ENCODE measurements at places on chromosomes 1 and 21.

- DNase-seq: no peak
Measured at GRCh38 chr1:222224636-222225315, 323.1 kb downstream of the HHIPL2 start.

- DNase-seq: no peak
Measured at GRCh38 chr1:93078638-93078985, 471 bp upstream of the MTF2 start.

DNA sequence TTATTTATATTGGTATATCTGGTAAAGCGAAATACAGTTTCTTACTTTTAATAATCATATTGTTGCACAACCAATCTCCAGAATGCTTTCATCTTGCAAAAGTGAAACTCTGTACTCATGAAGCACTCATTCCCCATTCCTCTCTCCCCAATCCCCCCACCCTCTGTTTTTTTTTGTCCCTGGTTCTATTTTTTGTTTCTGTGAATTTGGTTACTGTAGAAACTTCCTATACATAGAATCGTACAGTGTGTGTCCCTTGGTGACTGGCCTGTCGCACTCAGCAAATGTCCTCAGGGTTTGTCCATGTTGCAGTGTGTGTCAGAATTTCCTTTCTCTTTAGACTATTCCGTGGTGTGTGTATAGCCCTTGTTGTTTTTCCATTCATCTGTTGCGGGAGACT, 7.9 kb upstream of the NLRP3 start:
- no peak for DNase-seq

- no peak for DNase-seq
Measured at GRCh38 chr1:81725823-81726222, 74.9 kb upstream of the ADGRL2 start.

DNA sequence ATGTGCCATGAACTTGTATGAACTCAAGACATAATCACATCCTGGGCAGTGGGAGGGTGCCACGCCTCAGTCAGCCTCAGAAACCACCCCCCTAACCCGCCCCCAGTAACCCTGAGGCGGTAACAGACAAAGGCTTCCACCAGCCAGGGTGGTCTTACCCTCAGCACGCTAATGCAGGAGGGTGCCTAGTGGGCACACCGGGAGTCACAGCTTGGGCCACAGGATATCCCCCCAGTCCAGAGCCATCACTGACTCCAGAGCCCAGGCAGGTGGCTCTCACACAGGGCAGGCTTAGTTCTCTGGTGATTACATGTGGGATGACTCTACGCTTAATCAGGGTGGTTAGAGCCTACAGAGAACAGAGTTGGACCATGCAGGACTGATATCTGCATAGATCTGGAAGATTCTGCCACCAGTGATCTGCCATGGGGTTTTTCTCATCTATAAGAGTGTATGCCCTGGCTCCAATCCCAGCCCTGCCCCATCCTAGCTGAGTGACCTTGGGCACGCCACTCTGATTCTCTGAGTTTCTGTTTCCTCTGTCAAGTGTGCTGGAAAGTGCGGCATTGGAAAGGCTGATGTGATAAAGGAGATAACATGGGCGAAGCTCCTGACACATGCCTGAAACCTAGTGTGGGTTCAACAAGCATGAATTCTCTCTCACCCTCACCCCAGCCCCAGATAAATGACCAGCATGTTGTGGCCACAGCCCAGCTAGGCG, 27.3 kb downstream of the OPTC start:
- DNase-seq: no peak

DNA sequence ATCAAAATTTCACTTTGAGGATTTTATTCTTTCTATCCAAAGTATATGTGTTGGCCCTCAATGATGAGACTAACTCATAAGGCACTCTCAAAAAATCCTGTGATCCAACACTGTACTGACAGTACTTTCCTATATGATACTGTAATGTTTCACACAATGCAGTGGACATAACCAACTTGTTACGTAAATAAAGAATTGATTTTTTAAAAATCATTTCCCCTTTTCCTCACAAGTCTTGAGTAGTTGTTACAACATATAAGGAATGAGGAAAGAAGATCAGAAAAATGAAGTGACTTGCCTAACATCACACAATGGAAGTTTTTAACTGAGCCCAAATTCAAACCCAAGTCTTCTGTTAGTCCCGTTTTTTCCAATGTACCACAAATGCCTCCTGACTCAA, 17.2 kb downstream of the PTP4A2 start:
- no peak for DNase-seq

GRCh38 chr1:98989556-98989907, 15.1 kb downstream of the PLPPR5 start:
- DNase-seq: no peak

- DNase-seq: no peak
Measured at GRCh38 chr21:45254460-45254930, 33.2 kb downstream of the POFUT2 start.

DNA sequence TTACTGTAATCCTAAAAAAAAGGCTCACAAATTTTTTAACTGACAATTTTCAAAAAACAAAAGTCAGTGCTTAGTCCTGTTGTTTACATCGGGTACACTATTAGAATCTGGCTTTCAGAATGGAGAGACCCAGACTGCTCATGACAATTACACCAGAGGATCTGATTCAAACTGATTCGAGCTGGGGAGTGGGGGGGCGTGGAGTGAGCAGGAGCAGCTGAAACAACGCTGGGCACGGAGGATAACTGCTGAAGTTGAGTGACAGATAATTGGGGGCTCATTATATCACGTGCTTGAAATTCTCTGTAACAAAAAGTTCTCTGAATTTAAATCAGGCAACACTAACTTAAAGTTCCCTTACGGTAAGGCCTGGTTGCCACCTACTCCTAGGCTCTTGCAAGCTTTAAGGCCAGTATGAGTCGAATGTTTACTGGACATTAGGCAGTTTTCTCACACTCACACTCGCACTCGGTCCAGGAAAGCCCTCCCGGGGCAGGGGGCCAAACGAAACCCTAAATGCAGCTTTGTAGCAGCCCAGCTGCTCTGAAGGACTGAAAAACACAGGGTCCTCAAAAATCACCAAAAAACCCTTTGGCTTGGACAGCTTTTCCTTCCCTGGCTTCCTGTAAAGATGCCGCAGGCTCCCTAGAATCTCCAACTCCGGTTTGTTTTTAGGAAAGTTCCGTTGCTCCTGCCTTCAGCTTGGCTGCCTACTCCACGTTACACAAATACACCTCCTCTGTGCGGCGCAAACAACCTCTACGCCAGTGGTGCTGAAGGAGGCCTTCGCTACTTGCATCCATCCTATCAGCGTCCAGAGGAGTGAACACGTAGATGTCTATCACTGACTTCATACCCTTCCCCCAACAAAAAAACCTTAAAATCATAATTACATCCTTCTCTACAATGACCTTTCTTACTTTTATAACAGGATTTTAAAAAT, 42.9 kb downstream of the CAPZB start:
- no peak for DNase-seq

GRCh38 chr1:64986903-64987871, 20.8 kb upstream of the JAK1 start:
- no peak for DNase-seq

DNA sequence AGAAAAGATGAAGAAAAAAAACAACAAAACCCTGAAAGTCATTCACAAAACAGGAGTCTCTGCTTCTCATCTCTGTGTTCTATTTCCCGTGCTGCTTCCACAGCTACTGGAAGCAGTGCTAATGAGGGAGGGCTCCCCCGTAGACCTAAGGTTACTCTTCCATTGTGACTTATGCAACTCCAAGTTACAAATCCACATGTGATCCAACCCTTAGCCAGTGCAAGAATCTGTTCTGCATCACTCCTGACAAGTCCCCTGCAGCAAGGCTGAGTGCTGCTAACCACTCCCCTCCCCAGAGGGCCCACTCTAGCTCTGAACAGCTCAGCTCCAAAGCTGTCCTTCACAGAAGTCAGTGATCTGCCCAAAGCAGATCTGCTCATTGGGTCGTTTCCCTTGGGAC, 10.3 kb downstream of the DNALI1 start:
- no peak for DNase-seq

GRCh38 chr1:183609759-183610452, 19.6 kb upstream of the NCF2 start:
- DNase-seq: no peak

- DNase-seq: no peak
Measured at GRCh38 chr1:80533093-80533492, 1267.6 kb upstream of the ADGRL2 start.

GRCh38 chr1:35866991-35867390, 16.0 kb upstream of the AGO1 start:
- DNase-seq: no peak

GRCh38 chr1:235557495-235557894, 53.2 kb upstream of the B3GALNT2 start:
- DNase-seq: no peak

DNA sequence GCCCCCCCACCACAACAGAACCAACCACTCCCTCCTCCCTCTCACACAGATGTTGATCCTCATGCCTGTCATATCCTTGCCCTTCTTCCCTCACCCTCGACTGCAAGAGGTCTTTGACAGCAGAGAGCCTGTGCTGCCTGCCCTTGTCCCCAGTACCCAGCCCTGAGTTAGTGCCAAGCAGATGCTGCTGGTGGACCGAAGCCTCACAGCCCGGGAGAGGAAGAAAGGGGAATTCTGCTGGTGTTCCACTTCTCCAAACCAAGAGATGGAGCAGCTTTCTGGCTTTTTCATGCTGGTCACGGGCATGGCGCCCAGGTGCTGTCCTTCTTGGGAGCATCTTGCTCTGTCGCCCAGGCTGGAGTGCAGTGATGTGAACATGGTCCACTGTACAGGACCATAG, 69.1 kb downstream of the SLC66A1 start:
- no peak for DNase-seq

DNA sequence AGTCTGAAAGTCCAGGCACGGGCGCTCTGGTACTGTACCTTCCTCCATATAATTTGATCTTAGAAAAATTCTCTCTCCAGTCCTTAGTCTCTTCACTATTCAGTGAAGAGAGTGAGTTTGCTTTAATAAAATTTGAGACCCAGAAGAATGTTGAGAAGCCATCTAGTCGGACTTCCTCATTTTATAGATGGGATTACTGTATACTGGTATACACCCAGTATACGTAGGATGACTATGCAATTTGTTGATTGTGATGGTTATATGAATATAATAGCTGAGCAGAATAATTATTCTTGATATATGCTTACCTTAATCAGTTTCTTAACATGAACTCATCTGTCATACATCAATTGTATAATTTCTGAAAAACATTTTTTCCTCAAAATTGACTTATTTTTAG, 328.0 kb upstream of the B3GALT2 start:
- no peak for DNase-seq

DNA sequence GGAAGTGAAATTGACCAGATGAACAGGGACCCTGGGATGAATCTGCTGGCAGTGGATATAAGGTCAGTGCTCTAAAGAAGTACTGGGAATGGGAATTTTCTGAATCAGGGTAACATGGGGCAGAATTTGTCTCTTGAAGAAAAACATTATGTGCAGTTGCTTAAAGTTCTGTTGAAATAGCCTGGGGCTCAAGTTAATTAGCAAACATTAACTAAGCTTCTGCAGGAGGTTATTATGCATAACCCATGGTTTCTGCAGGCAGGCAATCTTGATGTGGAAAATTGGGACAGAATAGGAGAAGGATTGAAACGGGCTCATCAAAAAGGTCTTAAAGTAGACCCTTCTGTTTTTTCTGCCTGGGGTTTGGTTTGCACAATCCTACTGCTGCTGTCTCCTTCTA, 14.0 kb downstream of the GSTM5 start:
- DNase-seq: no peak

DNA sequence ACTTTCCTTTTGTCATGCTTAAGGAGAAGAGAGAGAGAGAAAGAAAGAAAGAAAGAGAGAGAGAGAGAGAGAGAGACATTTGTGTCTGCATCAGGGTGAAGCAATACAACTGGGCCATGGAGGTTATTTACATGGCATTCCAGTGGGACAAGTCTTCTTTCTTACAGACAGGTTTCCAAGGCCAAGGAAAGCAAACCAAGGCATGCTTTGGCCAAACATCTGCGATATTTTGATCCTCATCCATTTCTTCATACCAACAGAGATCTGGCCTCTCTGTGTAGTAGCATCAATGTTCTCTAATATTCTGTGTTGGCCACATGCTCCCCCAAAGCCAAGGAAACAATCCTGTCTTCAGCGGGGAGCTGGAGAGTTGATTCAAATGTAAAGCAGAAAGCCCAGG, 292.1 kb downstream of the SETD4 start:
- no peak for DNase-seq

GRCh38 chr1:166956057-166956850, 19.1 kb downstream of the ILDR2 start:
- no peak for DNase-seq

DNA sequence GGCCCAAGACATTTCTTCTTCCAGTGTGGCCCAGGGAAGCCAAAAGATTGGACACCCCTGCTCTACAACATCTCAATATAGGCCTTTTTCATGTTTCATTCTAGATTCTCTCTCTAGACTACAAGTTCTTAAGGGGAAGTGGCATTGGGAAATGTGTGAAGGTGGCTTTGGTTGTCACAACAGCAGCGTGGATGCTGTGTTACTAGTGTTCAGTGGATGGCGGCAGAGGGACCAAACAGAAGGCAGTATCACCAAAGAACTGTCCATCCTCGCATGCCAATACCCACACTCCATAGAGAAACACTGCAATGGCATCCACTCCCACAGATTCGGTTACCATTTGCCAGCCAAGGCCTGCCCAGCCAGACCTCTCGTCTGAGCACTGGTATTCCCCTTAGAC, 24.3 kb upstream of the IFNAR2 start:
- DNase-seq: no peak

- DNase-seq: peak; percentile 17
Measured at GRCh38 chr1:5975133-5975880, 16.9 kb downstream of the NPHP4 start.

DNA sequence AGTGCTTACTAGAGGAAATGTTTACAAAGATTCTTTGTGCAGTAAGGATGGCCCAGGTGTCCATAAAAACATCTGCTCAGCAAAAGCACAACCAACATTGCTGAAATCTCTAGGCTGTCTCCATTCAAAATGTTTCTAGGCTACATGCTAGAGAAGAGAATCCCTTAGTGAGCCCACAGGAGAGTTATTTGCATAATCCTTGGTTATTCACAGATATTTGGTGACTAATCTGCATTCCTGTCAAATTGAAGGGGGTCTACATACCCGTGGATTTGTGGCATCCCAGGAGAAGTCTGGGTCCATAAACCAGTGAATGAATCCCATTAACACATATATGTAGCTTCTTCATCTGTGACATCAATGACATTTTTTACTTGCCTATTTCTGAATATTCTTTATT, 261.3 kb upstream of the ESRRG start:
- DNase-seq: no peak

DNA sequence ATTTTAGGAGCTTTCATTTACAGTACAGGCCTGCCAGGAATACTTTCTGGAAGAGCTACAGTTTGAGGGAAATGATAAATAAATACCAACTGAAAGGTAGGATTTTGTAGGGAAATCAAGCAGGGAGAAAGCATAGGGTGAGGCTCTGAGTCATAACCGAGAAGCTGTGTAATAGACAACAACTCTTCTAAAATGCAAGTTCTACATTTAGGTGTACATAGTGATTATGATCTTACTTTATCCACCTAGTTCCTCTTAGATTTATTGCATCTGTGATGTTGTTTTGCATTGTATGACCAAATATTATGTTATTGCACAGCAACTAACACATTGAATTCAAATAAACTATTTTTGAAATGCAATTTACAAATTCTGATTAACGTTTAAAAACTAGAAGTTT, 819.3 kb downstream of the PLA2G4A start:
- DNase-seq: no peak

All from AG09309 (cell line).